ENCODE measurements at places on chromosomes 11 and 22.

DNA sequence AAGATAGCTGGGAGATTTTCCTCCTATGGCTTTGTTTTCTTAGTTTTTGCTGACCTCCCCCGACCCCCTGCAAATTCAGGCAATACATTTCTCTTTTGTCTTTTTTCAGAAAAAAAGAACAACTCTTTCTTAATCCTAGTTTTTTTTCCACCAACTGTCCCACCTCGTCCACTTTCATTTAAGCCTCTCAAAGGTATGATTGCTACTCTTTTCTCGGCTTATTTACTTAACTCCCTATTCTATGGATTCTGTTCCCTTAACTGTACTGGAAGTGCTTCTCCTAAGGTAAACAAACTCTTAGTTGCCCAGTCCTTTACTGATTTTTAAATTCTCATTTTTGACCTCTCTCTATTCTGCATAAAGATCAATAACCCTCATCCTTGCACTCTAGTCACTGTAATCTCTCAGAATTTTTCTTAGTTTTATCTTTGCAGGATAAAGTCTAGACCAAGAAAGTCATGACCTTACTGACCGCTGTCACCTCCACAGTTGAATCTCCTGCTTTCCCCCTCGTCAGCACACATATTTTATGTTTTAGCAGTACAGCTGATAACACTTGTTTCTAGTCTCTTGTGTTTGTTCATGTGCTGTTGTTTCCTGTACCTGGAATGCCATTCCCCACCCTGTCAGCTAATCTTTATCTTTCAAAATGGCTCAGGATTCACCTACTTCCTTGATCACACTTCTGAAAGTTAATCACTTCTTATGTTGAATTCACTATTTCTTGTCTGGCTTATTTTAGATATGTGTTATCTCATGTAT is 14.9 kb downstream of the TBCEL start:
- no peak for DNase-seq

DNA sequence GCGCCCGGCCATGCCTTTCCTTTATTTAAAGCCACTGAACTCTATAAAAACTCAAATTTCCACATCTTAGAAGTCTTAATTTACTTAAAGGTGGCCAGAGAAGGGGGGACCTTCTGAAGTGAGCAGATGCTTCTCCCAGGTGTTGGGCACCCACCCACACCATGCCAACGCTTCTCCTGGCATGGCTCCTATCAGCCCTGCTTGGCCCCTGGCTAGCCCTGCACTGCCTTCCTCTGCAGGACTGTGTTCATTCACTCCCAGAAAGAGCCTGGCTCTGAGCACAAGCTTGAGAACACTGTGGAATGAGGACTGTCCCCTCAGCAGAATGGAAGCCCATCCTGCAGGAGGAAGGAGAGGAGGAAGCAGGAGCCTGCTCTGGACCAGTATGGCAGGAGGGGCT is 34.6 kb upstream of the ARFGAP3 start:
- DNase-seq = no peak

- DNase-seq = no peak
Measured at GRCh38 chr11:106999196-106999595, 19.1 kb downstream of the GUCY1A2 start.

DNA sequence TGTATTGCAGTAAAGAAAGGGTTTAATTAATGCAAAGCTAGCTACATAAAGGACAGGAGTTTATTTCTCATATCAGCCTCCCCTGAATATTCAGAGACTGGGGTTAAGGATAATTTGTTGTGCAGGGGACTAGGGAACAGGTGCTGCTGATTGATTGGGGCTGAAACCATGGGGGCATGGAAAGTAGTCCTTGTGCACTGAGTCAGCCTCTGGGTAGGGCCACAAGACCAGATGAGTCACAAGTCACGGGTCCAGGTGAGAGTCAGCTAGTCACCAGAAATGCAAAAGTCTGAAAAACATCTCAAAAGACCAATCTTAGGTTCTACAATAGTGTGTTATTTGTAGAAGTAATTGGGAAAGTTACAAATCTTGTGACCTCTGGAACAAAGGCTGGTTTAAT is 32.9 kb upstream of the SYT13 start:
- DNase-seq = no peak

- DNase-seq = no peak
Measured at GRCh38 chr22:48872271-48873190, 955.1 kb downstream of the BRD1 start.

- no peak for DNase-seq
Measured at GRCh38 chr11:128764424-128765095, 70.7 kb downstream of the FLI1 start.

DNA sequence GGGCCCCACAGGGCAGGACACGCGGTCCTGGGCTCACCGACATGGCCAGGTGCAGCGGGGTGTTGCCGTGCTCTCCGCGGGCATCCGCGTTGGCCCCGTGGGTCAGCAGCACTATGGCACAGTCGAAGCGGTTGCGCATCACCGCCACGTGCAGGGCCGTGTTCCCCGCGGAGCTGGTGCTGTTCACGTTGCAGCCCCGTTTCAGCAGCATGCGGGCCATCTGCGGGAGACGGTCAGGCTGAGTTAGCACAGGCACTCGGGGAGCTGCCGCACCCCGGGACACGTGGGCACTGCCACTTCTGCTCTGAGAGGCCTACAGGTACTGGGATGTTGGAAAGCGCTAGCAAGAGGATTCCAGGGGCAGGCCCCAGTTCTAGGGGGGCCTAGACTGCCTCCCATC is 22.3 kb upstream of the BAIAP2L2 start:
- DNase-seq = no peak
